ENCODE measurements at places on chromosomes 5 and 9. TPM values are rescaled to one million over a fixed set of nuclear protein-coding genes. Genes with fewer than 3 reads are reported as not detected.

DNA sequence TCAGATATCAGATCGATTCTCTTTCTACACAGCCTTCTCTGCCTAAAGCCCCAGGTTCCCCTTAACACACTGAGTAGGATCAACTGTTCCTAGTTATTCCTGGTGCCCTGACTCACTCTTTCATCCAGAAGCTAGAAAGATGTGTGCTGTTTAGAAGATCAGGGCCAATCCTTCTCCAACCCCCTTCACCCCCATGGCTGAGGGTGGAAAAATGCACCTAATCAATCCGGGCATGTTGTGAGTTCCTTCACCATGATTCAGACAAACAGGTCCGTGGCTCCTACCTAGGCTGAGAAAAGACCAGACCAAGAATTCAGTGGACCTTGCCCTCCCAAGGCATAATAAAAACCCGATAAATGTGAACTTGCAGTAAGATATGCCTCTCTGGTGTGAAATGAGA is 85.4 kb upstream of the EQTN start:
- no peaks in the 10 kb centered on the region for H3K36me3 ChIP-seq
- no peaks in the 10 kb centered on the region for H3K27me3 ChIP-seq
- no peak for DNase-seq
- H3K4me1 ChIP-seq = peaks cover 34% of the 10 kb centered on the region
- H3K27ac ChIP-seq = no peak overlapping the region

The CA9 gene
- total RNA-seq = 5.7 TPM

The TMC1 gene
- total RNA-seq = not detected

The COMMD10 gene
- 18.4 TPM for total RNA-seq

DNA sequence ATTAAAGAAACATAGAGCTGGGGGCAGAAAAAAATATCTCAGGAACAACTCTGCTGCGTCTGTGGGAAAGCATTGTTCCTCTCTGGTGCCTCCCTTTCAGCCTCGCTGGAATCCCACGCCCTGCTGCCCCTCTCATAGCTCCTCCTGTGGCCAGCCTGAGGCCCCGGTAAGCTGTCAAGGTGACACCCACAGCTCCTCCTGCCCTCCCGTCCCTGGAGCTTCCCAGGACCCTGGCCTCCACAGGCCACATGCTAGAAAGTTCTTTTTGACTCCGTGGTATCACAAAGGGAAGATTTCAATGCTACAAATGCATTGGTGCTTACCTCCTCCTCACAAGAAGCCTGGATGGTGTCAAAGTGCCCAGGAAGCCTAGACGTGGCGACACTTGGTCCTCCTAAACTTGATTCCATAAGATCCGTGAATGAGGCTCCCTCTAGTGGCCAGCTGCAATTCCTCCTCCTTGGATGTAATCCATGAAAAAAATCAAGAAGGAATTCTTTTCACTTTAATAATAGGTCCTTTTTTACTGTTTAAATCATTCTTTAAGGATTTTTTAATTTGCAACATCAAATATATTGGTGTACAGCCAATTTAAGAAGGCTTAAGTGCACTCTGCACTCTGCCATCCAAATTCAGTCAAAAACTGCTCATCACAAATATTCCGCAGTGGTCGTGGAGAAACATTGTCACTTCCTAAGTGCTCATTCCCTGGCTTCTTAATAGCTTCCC is 104.9 kb downstream of the CFAP90 start:
- H3K36me3 ChIP-seq = no peaks in the 10 kb centered on the region
- peaks cover 2% of the 10 kb centered on the region for H3K4me1 ChIP-seq
- no peaks in the 10 kb centered on the region for H3K27me3 ChIP-seq
- no peak overlapping the region for H3K4me3 ChIP-seq

- no peak for DNase-seq
- H3K4me1 ChIP-seq = no peaks in the 10 kb centered on the region
- H3K4me3 ChIP-seq = no peak overlapping the region
These were observed 55.2 kb upstream of the SHISAL2B start for GRCh38 chr5:64634997-64635686.

DNA sequence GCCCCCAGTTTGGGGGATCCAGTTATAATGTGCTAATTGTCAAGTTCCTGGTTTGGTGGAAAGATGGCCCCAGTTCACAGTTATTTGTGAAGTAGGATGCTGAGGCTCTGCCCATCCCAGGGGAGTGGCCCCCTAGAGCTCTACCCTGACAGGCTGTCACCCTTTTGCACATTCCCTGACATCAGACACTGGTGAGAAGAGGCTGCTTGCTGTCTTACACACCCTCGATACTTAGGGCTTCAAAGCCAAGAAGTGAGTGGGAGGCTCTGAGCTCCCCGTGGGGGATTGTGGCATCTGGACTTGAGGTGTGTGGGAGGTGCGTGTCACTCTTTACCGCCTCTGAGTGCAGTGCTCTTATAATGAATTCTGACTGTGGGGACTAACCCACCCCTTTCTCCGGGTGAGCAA is 168.5 kb downstream of the DOCK2 start:
- H3K27me3 ChIP-seq = peaks cover 3% of the 10 kb centered on the region
- no peak for DNase-seq
- no peak overlapping the region for H3K4me3 ChIP-seq
- no peak overlapping the region for H3K27ac ChIP-seq
- H3K36me3 ChIP-seq = no peaks in the 10 kb centered on the region
- H3K4me1 ChIP-seq = no peaks in the 10 kb centered on the region
